ENCODE measurements at places on chromosomes 12 and 14. TPM values are rescaled to one million over a fixed set of nuclear protein-coding genes. Genes with fewer than 3 reads are reported as not detected.

Gene KCNK10
- total RNA-seq = not detected

Gene KRT78
- total RNA-seq = not detected

Gene PLD4
- not detected for total RNA-seq

Gene FIGNL2
- 0.31 TPM for total RNA-seq

Gene CLEC2A
- total RNA-seq = not detected

Gene XPOT
- total RNA-seq = 58.3 TPM

Gene ATP23
- total RNA-seq = 19.1 TPM

Gene KRT2
- total RNA-seq = not detected

Gene DDN
- under 0.01 TPM for total RNA-seq

Gene RNASE7
- not detected for total RNA-seq

Gene IL22
- total RNA-seq = not detected

Gene KRT82
- total RNA-seq = not detected

Gene SDR9C7
- not detected for total RNA-seq

Gene P2RX7
- total RNA-seq = 16.6 TPM

Gene OTOGL
- 0.16 TPM for total RNA-seq

Gene RNASE2
- total RNA-seq = not detected

Gene SBNO1
- total RNA-seq = 14.4 TPM

Gene MIP
- 0.38 TPM for total RNA-seq

Gene SYNE3
- 11.5 TPM for total RNA-seq

Gene WSCD2
- not detected for total RNA-seq

Gene LRFN5
- total RNA-seq = under 0.01 TPM

Gene TAS2R7
- total RNA-seq = not detected

Gene PAX9
- 0.06 TPM for total RNA-seq

Gene CD63
- 1,347 TPM for total RNA-seq

Gene MAP1LC3B2
- total RNA-seq = 0.32 TPM

Gene ADSS1
- total RNA-seq = 5.9 TPM

Data from bladder microvascular endothelial cell (primary cell).